Smooth muscle cell of the pulmonary artery (primary cell): ENCODE measurements at places on chromosomes 7 and 10. TPM values are rescaled to one million over a fixed set of nuclear protein-coding genes. Genes with fewer than 3 reads are reported as not detected.

DNAH11 gene
- total RNA-seq: 0.92 and 2.5 TPM in 2 replicates

NPSR1 gene
- total RNA-seq: not detected in 2 replicates

OR2A1 gene
- total RNA-seq: 0.07 and 0.33 TPM in 2 replicates

LRMDA gene
- 1.0 and 2.5 TPM in 2 replicates for total RNA-seq

ERVW-1 gene
- not detected in 2 replicates for total RNA-seq

CFAP46 gene
- total RNA-seq: 0.20 and 0.26 TPM in 2 replicates

RAB18 gene
- total RNA-seq: 38.6 and 51.0 TPM in 2 replicates

TACR2 gene
- 0.13 and 0.20 TPM in 2 replicates for total RNA-seq

PTPRN2 gene
- total RNA-seq: 0.26 and 0.85 TPM in 2 replicates

IDI2 gene
- not detected in 2 replicates for total RNA-seq

ZNF467 gene
- 0.85 and 1.6 TPM in 2 replicates for total RNA-seq

CALHM1 gene
- total RNA-seq: not detected in 2 replicates
